Activated T-cell treated with anti-CD3 and anti-CD28 coated beads for 4 hours (primary cell): ENCODE measurements at places on chromosomes 3 and 15.

- no peak for DNase-seq
Observed at GRCh38 chr15:39886418-39886817, 33.6 kb downstream of the GPR176 start.

DNA sequence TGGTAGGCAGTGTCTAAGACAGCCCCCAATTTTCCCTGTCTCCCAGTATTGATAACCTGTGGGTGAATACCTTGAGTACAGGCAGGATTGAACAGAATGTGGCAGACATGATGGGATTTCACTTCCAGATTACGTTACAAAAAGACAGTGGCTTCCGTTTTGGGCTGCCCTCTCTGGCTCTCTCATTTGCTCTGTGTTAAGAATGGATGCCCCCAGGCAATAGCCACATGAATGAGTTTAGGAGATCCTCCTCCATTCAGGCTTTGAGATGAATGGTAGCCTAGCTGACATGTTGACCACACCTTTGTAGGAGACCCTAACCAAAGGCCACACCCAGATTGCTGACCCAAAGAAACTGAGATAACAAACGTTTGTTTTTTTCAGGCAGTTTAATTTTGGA lies 34.3 kb downstream of the UBXN7 start:
- DNase-seq = no peak

GRCh38 chr3:53822331-53822741 lies 23.9 kb downstream of the CHDH start:
- no peak for DNase-seq

DNA sequence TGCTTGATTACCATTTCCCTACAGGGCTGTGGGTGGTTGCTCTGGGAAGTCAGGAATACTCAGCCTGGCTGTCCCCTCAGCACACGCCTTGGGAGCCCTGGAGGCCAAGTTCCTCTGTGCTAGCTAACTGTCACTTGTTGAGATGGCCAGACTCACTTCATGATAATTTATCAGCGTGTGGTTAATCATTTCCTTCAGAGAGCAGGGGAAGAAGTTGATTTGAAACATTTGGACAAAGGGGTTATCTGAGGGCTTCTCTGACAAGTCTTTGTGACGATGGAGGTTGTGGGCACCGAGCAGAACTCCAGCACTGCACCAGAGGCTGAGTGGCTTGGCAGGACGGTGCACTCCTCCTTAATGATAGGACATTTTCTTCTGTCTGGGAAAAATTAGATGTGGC lies 61.9 kb downstream of the WHAMM start:
- DNase-seq = no peak

DNA sequence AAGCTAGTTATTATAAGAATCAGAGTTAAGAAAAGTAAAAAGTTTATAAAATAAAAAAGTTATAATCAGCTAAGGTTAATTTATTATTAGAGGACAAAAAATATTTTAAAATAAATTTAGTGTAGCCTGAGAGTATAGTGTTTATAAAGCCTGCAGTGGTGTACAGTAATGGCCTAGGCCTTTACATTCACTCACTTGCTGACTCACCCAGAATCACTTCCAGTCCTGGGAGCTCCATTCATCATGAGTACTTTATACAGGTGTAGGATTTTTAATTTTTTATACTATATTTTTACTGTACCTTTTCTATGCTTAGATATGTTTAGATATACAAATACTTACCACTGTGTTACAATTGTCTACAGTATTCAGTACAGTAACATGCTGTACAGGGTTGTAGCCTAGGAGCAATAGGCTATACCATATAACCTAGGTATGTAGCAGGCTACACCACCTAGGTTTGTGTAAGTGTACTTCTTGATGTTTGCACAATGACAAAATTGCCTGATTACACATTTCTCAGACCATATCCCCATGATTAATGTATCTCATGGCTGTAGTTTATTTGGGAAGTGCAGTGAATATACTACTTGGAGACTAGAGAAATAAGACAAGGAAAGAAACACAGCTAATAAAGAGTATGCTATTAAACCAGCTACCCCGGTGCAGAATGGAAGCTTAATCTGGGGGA lies 101.9 kb upstream of the GALNT15 start:
- no peak for DNase-seq

DNA sequence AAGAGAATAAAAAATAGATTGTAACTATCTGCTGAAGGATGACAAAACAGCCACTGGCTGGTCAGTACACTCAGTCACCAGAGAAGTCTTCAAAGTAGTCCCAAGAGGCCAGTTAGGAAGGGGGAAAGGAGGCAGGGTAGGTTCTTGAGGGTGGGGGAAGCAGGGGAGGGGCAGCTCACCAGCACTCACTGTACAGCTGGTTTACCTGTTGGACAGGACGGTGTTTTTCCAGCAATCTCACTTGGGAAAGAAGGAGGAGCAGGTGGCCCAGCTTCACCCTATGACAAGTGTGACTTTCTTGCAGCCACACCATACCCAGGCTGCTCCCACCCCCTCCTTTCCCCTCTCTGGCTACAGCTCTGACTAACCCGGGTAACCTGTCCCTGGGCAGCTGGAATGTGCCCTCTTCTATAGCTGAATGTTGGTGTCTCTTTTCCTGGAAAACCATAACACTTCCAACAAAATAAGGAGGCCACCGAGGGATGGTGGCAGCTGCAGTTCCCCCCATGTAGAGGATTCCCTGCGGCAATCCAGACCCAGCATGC lies 203.4 kb upstream of the NSMCE3 start:
- DNase-seq = no peak

- DNase-seq = no peak
Observed at GRCh38 chr3:62134061-62134496, 239.3 kb downstream of the FEZF2 start.

DNA sequence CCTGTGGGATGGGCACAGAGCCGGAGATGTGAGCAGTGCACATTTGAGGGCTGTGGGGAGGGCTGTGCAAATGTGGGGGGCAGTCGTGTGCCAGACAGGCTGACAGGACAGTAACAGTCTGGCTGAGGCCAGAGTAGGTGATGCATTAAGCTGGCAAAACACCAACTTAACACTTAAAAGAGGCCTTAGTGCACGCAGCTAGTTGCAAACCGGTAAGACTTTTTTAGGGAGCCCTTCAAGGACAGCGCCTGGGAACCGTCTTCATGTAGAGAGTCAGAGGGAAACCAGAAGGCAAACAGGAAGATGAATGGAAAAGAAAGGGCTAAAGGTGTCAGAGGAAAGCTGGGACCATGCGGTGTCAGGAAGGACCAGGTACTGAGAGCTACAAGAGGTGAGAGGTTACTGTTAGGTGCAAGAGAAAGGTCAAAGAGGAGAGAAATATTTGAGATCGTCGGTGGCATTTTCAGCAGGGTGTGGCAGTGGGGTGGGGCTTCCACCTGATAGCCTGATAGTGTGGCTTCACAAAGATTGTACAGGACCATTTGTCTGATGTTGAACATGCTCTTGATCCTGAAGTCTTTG lies 30.0 kb upstream of the CHD2 start:
- DNase-seq = no peak

DNA sequence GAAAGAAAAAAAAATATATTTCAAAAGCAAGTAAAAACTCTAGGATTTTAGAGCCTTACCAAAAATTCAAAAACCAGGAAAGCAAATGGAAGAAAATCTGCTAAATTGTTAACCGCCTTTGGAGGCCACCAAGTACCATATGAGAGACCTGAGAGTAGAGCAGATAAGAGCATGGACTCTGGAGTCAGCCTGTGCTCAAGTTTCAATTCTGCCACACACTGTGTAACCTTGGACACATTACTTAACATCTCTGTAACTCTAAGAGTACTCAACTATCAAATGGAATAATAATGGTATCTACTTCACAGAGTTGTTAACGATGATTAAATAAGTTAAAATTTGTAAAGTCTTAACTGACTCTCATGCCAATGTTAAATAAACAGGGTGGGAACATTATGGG lies 12.7 kb downstream of the RBSN start:
- DNase-seq = no peak

DNA sequence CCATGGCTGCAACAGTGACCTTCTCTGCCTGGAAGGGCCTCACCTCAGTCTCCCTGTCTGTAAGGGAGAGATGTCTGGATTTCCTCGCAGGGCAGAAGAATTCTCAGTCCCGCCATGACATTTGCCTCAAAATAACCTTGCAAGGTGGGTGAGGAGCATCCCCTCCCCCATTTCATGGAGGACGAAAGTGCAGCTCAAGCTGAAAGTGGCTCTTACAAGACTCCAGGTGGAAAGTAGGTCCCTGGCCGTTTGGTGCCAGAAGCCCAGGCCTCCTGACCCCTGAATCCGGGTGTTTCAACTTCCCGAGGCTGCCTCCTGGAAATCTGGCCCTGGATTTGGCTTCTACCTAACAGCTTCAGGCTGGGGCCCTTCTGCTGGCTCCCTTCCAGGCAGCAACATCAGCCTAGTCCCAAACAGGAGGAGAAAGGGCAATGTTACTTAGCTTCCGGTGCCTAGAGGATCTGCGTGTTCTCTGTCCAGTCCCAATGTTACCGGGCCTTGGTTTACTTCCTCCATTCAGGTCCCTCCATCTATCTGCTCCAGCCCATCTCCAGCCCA lies 769 bp upstream of the CSPG4 start:
- DNase-seq = no peak

DNA sequence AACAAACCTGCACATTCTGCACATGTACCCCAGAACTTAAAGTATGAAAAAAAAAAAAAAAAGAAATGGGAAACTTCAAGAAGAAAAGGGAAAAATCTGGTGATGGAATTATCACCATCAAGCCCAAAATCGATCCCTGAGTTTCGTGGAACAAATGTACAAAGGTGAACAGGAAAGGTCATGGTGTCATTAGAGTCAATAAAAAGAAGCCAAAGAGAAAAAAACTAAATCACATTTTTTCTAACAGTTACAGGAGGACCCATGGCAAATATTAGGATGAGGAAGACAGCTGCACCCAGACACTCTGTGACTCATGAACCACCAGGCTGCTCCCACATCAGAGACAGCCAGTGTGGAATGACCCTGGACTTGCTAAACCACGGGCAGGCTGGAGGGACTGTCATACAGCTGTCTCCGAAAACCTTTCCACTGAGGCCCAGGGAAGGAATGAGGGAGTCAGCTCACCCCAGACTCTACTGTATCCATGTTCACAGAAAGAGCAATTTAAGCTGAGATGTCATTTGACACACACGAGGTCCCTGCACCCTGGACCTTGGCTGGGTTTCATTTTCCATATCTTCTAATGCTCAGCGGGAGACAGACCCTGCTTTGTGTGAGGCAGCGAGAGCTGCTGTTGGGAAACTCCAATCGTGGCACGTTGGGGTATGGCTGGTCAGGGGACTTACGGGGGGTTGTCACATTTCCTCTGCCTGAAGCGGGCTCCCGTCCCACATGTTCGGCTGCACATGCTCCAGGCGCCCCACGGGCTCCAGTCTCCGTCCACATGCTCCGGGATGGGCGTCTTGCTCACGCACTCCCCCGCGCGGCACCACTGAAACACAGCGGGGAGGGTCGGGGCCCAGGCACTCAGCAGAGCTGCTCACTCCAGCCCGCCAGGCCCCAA lies 210.2 kb downstream of the ADAMTS17 start:
- no peak for DNase-seq

DNA sequence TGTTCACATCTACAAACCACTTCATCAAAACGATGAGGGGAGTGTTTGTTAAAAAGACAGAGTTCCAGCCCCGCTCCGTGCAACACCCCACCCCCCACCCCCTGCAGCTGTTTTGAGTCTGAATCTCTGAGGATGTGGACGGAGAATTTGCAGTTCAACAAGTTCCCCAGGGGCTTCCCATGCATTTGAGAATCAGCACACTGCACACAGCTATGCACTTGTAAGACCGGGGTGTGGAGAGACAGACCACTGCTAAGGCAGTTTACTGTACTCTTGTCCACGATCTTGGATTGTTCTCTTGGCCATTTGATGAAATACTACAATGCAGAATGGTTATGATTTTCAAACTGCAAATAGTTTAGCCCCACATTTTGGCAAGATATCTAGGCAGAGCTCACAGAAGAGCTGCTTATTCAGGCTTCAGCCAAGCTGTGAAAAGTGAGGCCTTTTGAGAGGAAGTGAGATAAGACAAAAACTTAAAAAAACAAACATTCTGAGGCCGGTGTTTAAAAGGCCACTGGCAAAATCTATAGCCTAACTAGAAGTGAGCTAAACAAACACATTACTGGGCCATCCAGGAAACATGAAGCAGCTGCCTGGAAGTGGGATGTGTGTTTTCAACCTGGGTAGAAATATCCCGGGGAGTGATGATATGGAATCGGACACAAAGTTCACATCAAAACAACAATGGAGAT lies 308.2 kb upstream of the ADAMTS9 start:
- DNase-seq = no peak

GRCh38 chr15:50057905-50058639 lies 61.0 kb downstream of the ATP8B4 start:
- no peak for DNase-seq

DNA sequence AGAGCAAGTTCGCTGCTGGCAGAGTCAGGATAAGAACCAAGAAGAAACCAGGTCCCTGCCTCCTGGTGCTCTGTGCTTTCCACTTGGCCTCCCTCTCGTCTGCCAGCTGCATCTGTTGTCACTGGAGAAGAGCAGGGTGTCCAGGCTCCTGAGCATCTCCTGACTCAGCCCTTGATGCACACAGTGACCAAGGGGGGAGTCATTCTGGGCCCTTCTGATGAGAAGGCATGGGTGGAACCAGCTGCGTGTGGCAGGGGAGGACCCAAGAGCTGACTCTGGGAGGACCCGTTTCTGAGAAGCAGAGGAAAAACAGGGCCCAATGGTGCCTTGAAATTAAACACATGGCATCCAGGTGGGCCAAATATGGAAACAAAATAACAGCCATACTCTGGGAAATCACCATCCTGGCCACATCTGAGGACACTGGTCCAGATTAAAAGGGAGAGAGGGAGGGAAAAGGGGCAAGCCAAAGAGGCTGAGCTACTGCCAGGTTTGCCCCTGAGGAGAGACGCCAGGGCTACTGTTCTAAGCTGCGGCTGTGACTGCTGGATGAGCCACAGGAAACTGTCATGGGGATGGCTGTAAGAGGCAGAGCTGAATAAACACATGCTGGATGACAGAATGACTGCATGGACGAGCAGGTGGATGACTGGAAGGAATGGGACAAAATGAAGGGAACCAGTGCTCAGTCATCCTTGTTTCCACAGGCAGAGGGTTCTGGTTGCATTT lies 58.1 kb upstream of the CA12 start:
- DNase-seq = no peak

- no peak for DNase-seq
Observed at GRCh38 chr15:36370731-36371112, 208.7 kb upstream of the CDIN1 start.

DNA sequence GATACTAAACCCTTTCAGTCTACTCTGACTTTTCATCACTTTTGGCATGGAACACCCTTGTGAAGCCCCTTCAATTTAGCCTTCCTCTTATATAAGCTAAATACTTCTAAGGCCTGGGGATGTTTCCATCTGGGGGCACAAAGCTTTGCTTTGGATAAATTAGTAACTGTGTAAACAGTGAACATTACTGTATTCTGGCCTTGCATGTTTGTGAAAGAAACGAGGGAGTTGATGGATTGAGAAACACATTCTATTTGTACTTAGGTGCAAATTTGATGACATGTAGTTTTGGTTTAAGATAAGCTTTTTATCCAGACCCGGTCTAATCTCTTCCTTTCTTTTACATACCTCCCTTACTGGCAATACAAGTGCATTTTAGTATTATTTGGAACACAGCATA lies 19.7 kb downstream of the PSMD6 start:
- DNase-seq = no peak

GRCh38 chr3:43363621-43364266 lies 77.4 kb downstream of the SNRK start:
- DNase-seq = no peak

- no peak for DNase-seq
Observed at GRCh38 chr15:92651877-92652575, 3.5 kb downstream of the FAM174B start.

- DNase-seq = no peak
Observed at GRCh38 chr15:42576776-42577175, 1.4 kb downstream of the STARD9 start.

- DNase-seq = no peak
Observed at GRCh38 chr15:41416128-41416741, 660 bp upstream of the RTF1 start.
